Suppressor macrophage (primary cell): ENCODE measurements at places on chromosomes 4 and X.

- peak; percentile 77 for DNase-seq
Measured at GRCh38 chr4:84503495-84504437, 4.7 kb upstream of the NKX6-1 start.

- DNase-seq: peak; percentile 36
Measured at GRCh38 chrX:153414856-153415510, 3.7 kb downstream of the ZFP92 start.

GRCh38 chrX:5726224-5726623 is 502.4 kb downstream of the NLGN4X start:
- DNase-seq: peak; percentile 70

DNA sequence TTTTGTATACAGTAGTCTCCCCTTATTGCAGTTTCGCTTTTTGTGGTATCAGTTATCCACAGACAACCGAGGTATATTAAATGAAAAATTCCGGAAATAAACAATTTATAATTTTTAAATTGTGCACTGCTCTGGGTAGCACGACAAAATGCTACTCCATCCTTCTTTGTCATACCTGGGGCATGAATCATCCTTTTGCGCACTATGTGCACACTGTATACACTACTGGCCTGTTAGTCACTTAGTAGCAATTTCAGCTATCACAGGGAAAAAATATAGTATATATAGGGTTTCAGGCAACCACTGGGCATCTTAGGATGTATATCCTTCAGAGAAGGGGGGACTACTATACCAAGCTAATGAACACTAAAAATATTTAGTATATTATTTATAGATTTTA is 198.8 kb upstream of the FAT4 start:
- DNase-seq: no peak

- no peak for DNase-seq
Measured at GRCh38 chrX:40550066-40550465, 30.7 kb upstream of the ATP6AP2 start.

DNA sequence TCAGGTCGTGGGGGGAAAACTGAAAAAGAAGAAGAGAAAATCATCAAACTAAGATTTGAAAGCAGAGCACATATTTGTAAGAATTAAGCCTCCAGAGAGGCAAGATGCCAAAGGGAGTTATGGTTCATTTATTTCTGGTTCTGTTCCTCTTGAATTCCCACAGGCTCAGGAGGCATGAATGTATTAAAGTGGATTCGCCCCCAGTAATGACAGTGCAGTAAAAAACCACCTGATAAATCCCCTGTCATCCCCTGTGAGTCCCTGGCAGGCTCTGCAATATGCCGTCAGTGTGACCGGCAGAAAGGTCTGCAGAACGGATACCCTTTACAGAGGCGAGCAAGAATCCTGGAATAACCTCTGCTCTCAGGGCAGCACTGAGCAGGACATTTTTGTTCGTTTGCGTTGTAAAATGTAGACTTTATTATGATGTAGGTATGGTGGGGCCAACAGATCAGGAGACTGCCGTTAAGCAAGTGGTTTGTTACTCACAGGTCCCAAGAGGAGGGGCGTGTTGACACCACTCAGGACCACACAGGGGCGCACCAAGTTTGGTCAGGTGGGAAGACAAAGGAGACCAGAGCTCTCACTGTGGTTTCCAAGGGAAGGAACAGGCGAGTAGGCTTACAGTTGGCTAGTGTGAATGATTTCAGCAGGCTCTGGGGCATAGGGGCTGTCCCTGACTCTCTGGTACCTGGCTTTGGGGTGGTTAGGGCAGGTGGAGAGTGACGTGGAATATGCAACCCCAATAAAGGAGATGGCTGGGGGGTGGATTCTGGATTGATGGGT is 75.3 kb downstream of the DHRSX start:
- no peak for DNase-seq

DNA sequence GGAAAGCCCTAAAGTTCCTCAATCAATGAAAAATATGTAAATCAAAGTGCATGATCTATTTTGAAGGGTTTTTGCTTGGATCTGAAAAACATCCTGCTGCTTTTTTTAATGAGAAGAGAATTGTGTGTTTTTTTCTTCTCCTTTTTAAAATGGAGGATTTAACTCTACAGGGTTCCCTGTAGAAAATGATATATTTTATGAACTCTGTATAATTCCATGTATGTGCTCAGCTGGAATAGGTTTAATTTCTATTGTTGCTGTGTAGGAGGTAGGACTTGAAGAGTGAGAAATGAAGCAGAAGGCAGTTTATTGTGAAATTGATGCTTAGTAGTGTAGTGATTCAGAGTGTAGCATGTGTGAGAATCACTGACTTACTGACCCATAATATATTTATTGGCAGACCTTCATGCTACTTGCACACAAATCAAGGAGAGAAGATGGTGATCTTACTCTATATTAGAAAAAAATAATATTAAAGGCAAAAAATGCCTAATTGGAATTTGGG is 286.8 kb upstream of the FSTL5 start:
- DNase-seq: no peak
